T-helper 9 cell (primary cell): ENCODE measurements at places on chromosomes 4 and X.

GRCh38 chr4:169251291-169252235 is 19.2 kb downstream of the SH3RF1 start:
- DNase-seq = no peak

GRCh38 chrX:120372667-120373370 is 10.9 kb downstream of the ATP1B4 start:
- no peak for DNase-seq

DNA sequence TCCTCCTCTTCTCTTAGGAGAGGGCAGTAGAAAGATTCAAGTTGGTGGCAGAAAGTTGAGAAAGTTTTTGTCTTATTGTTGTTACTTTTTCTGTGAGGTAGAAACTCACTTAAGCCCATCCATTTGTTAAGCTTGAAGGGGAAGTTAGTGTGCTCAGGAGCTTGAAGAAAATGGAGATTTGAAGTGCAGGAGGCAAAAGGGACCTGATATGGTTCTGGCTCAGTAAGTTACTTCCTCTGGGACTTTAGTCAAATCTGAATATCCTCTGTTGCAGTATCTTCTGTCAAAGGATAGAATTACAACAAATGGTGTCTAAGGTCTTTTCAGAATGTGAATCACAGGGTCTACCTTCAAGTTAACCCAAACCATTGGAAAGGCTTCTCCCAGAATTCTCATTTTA is 46.2 kb downstream of the CXCL13 start:
- DNase-seq = no peak

DNA sequence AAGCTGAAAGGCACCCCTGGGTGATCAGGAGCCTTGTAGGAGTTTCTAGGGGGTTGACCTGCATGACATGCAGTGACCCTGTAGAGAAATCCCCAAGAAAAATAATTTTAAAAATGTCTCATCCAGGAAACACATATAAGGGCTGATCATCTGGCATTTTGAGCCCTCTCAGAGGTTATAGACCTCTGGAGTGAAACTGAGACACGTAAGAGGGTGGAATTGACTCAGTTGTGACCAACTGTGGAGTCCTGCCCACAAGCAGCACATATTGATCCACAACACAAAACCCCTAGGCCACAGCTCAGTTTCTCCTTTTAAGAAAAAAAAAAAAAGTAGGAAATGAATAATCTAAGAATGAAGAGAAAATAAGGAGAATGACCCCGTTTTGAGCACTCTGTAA is 32.5 kb upstream of the MTMR8 start:
- no peak for DNase-seq

DNA sequence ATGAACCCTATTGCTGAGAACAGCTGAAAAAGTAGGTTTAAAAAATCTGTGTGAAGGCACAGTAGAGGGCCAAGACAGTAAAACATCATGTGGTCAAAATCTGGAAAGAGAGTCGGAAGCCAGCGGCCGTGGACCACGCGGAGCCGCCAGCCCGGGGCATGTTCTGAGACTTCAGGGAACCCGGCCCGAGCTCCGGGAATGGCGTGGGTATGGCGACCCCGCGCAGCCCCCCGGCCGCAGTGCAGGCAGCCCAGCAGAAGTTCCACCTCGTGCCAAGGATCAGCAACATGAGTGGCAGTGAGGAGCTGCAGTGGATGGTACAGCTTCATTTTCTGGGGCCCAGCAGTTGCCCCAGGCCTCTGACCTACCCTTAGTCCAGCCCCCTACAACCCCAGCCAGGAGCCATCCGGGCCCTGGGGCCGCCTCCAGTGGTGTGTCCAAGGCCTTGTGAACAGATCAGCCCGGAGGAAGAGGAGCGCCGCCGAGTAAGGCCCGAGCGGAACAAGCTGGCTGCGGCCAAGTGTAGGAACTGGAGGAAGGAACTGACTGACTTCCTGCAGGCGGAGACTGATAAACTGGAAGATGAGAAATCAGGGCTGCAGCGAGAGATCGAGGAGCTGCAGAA is 94.2 kb downstream of the LARP1B start:
- DNase-seq = no peak

DNA sequence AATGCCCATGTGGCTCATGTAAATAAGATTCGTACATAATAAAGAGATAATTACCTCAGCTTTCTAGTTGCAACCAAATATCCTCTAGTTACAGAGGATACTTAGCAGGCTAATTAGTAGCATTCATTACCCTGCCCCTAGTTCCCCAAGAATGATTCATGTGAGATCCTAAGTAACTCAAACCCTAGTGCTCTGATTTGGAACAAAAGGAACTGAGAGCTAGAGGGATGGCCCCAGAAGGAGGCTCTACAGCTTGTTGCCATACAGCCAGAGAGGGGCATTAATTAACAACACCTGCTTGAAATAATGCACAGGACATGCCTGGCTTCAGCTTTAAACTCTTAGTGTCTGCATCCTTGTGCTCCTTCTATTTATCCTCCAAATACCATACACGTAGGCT is 32.6 kb upstream of the CBR4 start:
- DNase-seq = no peak

- DNase-seq = no peak
Observed at GRCh38 chr4:65552057-65552456, 118.2 kb downstream of the EPHA5 start.

DNA sequence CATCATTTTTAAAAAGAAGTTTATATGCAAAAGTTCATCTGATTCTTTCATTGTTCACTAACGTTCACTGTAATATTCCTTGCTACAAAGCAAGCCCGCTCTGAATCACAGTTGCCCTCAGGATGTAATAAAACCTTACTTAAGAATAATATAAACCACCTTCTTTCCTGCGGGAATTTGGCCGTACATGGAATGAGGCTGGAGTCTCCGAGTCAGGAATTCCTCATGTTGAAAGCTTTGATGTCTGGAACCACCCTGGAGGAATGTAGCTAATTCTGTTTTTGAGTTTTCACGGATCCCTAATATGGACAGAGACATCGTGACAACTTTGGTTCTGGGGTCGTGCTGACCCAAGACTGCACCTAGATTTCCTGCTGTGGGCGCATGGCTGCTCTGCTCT is 58.5 kb downstream of the CRLF2 start:
- DNase-seq = no peak

GRCh38 chrX:134738986-134739740 is 80.9 kb upstream of the PLAC1 start:
- DNase-seq = no peak

GRCh38 chr4:48047421-48047844 is 30.9 kb downstream of the NIPAL1 start:
- peak; percentile 24 for DNase-seq

DNA sequence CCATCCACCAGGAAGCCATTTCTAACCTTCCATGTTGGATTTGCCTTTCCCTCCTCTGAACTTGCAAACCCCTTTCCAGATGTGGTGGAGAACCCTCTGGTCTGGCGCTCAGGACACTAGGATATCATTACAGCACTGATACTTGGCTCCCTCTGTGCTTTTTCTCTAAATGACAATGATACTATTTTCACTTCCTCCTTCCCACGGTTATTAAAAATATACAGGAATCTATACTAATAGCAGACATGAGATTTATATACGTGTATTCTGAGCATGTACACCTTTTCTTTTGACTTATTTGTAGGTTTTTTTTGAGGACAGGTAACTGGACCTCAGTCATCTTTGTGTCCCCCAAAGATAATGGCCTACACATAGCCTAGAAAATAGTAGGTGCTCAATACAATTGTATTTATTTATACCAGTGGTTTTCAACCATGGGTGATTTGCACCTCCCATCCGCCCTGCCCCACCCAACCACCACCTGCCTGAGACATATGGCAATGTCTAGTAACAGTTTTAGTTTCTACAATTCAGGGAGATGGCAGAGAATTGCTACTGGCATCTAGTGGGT is 60.4 kb upstream of the PLAC8 start:
- DNase-seq = no peak

DNA sequence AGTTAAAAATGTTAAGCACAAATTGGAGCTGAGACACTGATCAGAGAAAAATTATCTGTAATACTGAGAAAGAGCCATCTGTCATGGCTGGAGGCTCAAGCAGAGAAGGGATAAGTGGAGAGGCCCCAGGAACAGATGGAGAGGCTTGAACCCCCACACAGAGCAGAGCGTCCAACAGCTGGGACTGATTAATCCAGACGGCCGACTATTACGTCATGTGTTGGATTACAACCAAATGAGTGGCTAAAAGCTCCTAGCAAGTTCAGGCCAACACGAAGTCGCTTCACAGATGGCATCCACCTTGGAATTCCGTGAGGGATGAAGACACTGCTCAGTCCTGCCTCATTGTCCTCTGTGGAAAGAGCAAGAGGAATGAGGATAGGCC is 57.7 kb upstream of the ATXN3L start:
- no peak for DNase-seq

- no peak for DNase-seq
Observed at GRCh38 chr4:107561481-107561880, 158.6 kb downstream of the PAPSS1 start.

DNA sequence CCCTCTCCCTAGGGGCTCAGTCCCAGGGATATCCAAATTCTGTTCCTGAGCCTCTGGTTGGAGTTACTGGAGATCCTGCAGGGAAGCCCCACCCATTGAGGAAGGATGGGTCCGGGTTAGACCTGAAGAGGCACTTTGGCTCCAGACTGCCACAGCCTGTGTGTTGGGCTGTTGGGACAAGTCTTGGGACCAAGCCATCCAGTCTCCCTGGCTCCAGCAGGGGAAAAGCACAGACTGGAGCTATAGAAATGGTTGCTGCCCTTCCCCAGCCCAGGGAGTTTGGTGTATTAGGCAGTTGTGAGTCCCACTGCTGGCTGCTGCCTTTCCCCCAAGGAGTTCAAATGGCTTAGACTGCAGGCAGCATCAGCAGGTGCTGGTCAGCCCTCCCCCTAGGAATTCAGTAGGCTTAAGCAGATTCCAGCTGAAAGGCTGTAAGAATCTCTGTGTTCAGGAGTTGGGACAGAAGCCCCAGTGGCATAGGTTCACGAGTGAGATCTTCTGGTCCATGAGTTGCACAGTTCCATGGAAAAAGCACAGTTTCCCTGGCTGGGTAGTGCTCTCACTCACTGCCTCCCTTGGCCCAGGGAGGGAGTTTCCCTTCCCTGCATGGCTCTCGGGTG is 344.0 kb upstream of the EPHA5 start:
- no peak for DNase-seq

- DNase-seq = no peak
Observed at GRCh38 chrX:98299785-98300184, 1416.1 kb downstream of the RPA4 start.

GRCh38 chr4:184171011-184171410 is 46.7 kb downstream of the ENPP6 start:
- DNase-seq = no peak

GRCh38 chrX:30851449-30851848 is 37.6 kb downstream of the TAB3 start:
- no peak for DNase-seq

DNA sequence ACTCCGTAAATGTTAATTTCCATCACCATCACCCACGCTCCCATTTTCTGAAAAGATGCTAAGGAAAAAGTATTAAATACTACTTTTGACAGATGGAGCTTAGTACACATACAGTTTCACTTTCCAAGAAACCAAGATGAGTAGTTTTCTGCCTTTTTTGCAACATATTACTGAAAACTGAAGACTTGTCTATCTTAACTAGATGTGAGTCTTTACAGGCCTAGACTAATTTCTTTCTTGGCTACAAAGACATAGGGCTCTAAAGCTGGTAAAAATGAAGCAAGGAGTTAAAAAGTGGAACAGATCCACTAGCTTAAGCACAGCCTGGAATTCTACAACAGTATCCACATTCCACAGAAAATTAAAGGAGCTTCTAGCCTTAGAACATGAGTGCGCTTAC is 68.2 kb downstream of the ATP11C start:
- no peak for DNase-seq

GRCh38 chrX:101195442-101196173 is 24.0 kb upstream of the DRP2 start:
- DNase-seq = no peak

DNA sequence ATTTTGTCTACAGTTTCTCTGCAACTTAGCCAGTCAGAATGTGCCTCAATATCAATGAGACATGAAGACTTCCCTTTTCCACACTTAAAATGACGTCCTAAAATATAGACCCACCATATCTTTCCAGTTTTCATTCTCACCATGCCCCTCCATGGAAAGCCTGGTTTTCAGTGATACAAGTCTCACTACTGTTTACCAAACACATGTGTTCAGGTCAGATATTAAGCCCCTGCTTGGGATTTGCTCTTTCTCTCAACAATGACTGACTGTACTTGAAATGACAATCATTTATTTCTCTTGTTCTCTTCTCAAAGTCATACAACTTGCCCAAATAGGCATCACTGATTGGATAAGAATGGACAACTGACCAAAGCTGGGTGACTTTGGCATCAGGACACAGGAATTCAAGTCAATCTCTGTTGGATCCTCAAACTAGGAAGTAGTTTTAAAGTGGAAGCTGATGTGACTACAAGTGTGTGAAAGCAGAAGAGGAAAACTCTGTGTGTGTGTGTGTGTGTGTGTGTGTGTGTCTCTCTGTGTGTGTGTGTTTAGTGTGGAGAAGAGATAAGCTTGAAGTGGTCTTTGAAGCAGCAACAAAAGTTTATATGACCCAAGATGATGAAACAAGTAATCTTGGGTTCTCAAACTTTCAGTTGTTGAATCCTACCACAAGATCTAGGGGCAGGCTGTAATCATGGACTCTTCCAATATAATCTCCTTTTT is 217.4 kb upstream of the FGF13 start:
- DNase-seq = no peak

DNA sequence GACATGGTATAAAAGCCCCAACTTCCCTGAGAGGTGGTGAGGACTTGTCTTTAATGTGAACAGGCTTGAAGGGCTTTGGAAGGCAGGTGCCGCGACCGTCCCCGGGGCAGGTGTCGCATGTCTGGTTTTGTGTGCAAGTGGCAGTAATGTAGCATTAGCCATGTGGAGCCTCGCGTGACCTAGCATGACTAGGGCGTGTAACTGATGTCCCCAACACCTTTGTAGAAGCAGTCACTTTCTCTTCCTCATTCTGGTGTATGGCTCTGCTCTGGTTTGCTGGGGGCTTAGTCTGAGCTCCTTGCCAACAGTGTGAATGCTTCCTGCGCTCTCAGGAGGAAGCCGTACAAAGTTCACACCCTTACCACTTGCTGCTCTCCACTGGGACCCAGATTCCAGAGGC is 145.7 kb downstream of the AMMECR1 start:
- DNase-seq = no peak

DNA sequence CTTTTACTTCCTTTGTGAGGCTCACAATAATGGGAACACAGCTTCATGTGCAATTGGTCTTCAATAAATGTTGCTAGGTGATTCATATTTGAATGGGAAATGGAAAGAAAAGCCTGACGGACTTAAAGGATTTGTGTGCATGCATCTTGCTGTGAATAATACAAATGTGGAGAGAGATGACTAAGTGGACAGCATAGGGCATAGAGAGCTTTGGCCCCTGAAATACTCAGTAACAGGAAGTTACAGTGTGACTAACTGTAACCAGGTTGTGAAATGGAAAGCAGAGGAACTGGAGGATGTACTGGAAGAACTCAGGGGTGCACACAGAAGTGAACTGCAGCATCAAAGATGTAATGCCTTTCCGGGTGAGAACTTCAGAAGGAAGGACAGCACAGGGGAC is 206.7 kb downstream of the MGST2 start:
- no peak for DNase-seq
